ENCODE measurements at places on chromosomes 6 and 20. TPM values are rescaled to one million over a fixed set of nuclear protein-coding genes. Genes with fewer than 3 reads are reported as not detected.

Gene FANCE
- 4.6 TPM for total RNA-seq

Gene BAG2
- 10.0 TPM for total RNA-seq

Gene HLA-DOB
- total RNA-seq, result 0.26 TPM

Gene PPDPF
- 208 TPM for total RNA-seq

Gene PCK1
- not detected for total RNA-seq

Data from epithelial cell of alveolus of lung (primary cell).